Glutamatergic neuron (in vitro differentiated cells): ENCODE measurements at places on chromosomes 1 and 21. TPM values are rescaled to one million over a fixed set of nuclear protein-coding genes. Genes with fewer than 3 reads are reported as not detected.

DNA sequence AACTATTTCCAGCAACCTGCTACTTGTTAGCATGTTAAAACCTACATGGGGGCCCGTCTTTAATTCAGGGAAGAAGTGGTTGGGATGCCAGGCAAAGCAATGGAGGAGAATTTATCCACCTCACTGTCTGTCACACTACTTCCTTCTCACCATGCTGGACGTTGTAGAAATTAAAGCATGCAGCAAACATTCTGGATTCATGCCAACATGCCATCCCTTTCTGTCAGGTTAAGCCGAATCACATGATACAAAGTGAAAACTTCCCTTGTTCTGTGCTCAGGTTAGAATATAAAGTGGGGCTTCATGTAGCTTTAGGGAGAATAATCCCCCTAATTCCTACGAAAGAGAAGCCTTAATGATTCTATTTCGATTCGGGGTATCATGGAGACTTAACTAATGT, 95.5 kb downstream of the ERG start:
- no peak for DNase-seq

GRCh38 chr1:94773931-94774422, 46.2 kb upstream of the SLC44A3 start:
- no peak for DNase-seq

GRCh38 chr1:8004803-8005573, 21.1 kb downstream of the ERRFI1 start:
- DNase-seq: no peak

- DNase-seq: no peak
Measured at GRCh38 chr1:25954282-25954938, 43.5 kb downstream of the PAFAH2 start.

DNA sequence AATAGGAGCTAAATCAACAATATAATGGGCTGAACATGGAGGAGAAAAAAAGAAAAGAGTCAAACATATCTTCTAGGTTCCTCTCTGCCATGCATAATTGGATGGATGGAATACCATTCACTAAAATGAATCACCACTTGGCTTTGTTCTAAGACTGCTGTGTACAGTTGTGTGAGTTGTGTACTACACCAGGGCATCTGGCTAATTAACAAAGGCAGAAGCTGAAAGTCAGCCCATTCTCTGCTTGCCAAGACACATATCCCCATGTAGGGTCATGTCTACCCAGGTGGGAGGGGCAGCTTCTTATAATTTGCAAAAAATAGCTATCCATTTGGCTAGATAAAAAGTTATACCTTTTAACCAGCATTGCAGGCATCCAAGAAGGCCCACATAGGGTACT, 21.0 kb downstream of the JUN start:
- no peak for DNase-seq

Gene PRDM16
- 0.07 TPM for total RNA-seq
